ENCODE measurements at places on chromosomes 7 and 10. TPM values are rescaled to one million over a fixed set of nuclear protein-coding genes. Genes with fewer than 3 reads are reported as not detected.

DNA sequence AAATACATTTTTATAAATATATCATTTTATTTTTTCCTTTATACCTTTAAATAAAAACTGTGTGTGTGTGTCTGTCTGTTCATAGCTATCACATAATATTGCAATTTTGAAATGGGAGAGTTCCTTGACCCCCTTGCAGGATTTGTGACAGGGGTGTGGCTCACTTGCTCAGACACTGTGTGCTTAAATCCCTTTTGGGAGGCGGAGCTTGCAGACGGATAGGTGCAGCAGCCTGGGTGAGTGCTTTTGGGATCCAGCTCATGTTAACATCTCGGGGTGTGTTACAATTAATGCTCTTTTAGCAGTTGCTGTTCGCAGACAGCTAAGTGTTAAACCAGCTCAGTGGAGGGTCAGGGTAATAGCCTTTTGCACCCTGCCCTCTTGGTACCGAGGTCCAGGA lies 459.8 kb downstream of the IPMK start:
- DNase-seq = no peak

DNA sequence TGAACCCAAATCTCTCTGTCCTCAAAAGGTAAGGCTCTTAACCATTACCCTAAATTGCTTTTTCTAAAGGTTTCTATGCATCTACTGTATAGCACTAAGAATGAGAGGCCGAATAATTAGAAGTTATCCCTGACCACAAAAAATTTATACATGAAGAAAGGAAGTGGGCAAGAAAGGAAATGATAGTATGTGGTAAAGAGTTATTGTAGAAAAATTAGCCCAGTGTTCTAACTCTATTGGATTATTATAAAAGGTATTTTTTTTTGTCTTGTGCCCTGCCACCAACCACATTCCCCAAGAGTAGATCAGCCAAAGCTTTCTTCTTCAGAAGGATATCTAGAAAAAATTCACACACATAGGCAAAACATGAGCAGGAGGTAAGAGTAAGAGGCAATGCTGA lies 45.4 kb downstream of the DKK1 start:
- DNase-seq = no peak

Gene INMT
- total RNA-seq = 0.40 TPM

- DNase-seq = no peak
Observed at GRCh38 chr7:69596723-69597277, 1.5 kb upstream of the AUTS2 start.

- no peak for DNase-seq
Observed at GRCh38 chr10:21184216-21184615, 287.1 kb upstream of the NEBL start.

- DNase-seq = no peak
Observed at GRCh38 chr10:123409426-123409825, 255.2 kb downstream of the BUB3 start.

GRCh38 chr10:78584681-78585080 lies 484.1 kb upstream of the ZMIZ1 start:
- DNase-seq = no peak

Gene SYNPO2L
- not detected for total RNA-seq

Gene ZNF425
- 1.1 TPM for total RNA-seq

Gene NANOS1
- 0.13 TPM for total RNA-seq

- DNase-seq = no peak
Observed at GRCh38 chr7:90625562-90625961, 29.4 kb downstream of the CDK14 start.

Measured in activated CD4-positive, alpha-beta memory T cell treated with anti-CD3 and anti-CD28 coated beads, Interleukin-2, amount 10 ng/mL, durations not matched to agents 7 days and 5 days (primary cell).